NCI-H2171 (cell line): ENCODE measurements at places on chromosomes 2 and 18.

GRCh38 chr2:192007581-192008228 is 160.8 kb upstream of the CAVIN2 start:
- no peak for DNase-seq

DNA sequence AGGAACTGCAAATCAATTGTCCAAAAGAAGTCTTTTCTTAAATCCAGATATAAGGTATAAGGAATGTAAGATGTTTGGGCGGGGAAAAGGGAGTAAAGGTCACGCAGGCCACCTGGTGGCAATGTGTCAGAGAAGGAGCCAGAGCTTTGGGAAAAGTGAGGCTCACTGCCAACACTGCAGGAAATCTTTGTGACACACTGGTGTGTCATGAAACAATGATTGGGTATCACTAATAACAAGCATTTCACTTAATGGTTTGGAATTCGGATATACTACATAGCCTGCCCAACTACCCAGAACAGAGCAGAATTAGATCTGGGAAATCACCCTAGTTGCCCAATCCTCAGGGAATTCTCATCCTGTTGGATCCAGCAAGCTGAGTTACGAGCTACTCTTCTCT is 61.0 kb downstream of the RBMS1 start:
- no peak for DNase-seq

- peak; percentile 22 for DNase-seq
Measured at GRCh38 chr2:137383391-137383790, 580.9 kb upstream of the HNMT start.

GRCh38 chr18:43161528-43161927 is 46.0 kb upstream of the RIT2 start:
- DNase-seq = no peak

- no peak for DNase-seq
Measured at GRCh38 chr2:161104054-161104553, 56.1 kb upstream of the TANK start.

- no peak for DNase-seq
Measured at GRCh38 chr18:26519114-26519513, 29.2 kb downstream of the KCTD1 start.

GRCh38 chr2:36355890-36356297 is 316 bp downstream of the CRIM1 start:
- no peak for DNase-seq

GRCh38 chr2:47721296-47721695 is 61.6 kb upstream of the MSH6 start:
- DNase-seq = no peak

DNA sequence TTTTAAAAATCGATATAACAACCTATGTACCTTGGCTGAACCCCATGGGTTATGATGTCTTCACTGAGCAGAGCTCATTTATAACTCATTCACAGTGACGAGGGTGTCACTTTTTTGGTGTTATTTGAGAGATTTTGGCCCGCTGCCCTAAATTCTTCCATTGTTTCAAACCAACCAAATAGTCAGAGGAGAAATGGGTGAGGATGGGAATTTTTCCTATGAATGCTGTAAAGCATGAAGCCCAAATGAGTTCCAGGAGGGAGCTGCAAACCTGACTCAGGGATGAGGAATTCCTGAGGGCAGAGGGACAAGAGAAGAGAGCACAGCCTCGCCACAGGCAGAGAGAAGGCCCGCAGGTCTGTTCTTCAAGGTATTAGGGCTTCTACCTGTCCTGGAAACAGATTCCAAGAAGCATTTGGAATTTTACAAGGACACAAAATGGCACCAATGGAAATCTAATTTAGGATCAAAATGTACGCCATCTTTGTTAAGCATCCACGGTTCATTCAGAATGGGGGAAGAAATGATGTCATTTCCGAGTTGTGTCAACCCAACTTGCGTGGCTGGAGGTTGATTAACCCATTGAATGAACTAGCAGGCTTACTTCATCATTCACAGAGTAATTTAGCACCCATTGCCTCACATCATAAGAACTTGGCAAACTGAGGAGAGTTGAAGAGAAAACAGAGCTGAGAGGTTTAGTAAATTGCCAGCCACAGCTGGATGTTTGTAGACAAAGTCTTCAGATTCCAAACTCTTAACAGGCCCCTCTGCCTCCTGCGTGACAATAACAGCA is 133.5 kb downstream of the LAMA3 start:
- no peak for DNase-seq

DNA sequence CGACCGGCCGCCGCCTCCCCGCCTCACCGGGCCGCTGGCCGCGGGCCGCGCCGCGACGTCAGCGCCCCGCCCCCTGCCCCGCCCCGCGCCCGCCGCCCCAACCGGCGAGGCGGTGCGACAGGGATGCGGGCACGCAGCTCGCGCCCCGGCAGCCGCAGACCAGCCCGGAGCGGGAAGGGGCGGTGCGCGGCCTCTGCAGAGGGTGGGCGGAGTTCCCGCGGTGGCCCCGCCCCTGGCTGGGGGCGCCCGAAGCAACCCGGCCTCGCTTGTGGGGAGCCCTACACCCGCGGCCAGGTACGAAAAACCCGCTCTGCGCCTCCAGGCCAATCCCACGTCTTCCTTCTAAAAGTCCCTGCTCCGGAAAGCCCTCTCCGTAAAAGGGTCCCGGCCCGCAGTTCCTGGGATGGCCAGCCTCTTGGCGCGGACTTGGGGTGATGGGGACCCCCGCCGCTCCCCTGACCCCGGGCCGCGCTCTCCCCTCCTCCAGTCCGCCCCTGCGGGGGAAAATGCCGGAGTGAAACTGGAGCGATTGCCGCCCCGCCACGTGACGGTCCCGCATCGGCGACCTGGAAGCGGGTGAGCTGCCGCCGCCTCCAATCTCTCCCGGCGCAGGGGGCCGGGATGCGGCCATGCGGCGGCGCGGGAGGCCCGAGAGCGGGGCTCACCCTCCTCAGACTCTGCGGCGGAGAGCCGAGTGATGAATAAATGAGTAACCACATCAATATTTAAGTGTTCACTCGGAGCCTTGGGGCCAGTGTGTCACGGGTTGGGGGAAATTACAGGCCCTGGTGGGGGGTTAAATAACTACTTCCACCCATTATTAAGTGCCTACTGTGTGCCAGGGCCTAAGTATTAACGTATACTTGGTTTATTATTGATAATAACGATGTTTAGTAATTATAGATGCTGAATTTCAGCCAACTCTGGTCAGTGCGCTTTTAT is at the start of gene RAB11FIP5:
RAB11FIP5 (minus strand) TSS at position 36 of the 942 bp plus-strand sequence. CDS start 171 bp downstream, outside the sequence.
- DNase-seq = peak; percentile 76

DNA sequence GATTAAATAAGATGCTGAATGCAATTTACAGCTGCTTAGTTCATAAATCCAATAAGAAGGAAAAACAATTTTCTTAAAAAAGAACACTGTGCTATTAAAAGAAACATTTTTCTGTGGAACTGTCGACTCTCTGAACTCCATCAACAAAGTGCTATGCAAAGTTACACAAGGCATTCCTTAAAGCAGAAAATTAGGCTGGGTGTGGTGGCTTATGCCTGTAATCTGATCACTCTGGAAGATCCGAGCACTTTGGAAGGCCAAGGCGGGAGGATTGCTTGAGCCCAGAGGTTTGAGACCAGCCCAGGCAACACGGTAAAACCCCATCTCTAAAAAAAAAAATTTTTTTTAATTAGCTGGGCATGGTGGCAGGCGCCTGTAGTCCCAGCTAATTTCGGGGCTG is 13.0 kb downstream of the MCM6 start:
- DNase-seq = no peak

- DNase-seq = no peak
Measured at GRCh38 chr2:143954186-143954585, 565.7 kb downstream of the ZEB2 start.

- no peak for DNase-seq
Measured at GRCh38 chr18:45608400-45608799, 6.9 kb upstream of the SLC14A2 start.
